ENCODE measurements at places on chromosomes 2 and 18. TPM values are rescaled to one million over a fixed set of nuclear protein-coding genes. Genes with fewer than 3 reads are reported as not detected.

Gene SPC25
- total RNA-seq, result not detected

DNA sequence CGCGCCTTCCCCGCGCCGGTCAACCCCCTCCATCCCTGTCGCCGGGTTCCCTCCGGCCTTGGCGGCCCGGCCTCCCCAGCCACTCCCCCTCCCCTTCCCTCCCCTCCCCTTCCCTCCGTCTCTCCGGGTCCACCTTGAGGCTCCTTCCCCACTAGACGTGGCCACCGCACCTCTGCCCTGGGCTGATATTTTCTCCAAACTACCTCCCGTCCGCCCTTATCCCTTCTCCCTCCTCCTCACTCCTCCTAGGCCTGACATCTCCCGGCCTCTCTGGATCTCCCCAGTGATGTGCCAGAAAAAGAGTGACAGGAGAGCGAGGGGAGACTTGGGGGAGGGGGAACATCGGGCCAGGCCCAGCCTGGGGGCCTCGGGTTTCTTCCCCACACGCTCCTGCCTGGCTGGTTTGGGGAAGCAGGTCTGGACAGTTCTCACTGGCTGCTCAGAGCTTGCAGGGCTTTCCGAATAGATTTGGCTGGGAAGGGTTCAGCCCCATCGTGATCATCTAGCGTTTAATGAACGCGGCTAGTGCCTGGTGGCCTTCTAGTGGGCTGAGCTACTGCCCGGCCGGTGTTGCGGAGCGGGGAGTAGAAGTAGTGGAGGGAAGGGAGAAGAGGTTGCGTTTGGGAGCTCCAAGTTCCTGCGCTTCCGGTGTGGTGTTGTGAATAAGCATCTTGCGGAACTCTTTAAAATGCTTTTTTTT, 641 bp downstream of the MAPRE3 start:
- DNase-seq, result no peak

DNA sequence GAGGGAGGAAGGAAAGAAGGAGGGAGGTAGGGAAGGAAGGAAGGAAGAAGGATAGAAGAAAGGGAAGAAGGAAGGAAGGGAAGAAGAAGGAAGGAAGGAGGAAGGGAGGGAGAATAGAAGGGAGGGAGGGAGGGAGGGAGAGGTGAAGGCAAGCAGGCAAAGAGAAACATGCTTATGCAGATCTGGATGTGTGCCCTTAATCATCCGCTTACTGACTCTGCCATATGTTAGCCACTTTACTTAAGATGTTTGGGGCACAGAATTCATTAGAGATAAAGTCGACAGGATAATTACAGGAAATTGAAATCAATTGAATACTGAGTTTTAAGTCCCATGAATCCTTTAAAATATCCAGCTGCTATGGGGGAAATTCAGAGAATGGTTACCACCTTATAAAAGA, 334.2 kb downstream of the GRB14 start:
- DNase-seq, result no peak

Gene HNMT
- total RNA-seq, result 0.32 TPM

GRCh38 chr18:59265246-59265973, 7.8 kb downstream of the RAX start:
- DNase-seq, result no peak

DNA sequence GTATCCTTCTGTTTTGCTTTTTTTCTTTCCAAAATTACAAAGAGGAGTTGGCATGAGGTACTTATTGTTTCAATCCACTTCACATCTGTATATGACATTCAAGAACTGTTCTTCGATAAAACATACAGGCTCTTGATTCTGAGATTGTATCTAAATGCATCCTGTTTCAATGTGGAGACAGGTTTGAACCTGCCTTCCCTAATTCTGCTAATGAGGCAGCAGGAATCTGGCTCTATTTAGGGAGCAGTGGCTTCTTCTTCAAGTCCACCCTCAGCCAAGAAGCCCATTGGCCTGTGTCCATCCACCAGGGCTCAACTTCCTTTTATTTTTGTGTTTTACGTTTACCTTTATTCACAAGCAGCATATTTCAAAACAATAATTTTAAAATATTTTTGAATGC, 84.8 kb upstream of the PIK3C3 start:
- no peak for DNase-seq

Gene NDUFS1
- total RNA-seq, result 53.4 TPM

Gene MAP2
- total RNA-seq, result 0.47 TPM

Measured in CD4-positive, alpha-beta memory T cell (primary cell).